ENCODE measurements at places on chromosomes 6 and 20.

GRCh38 chr6:134347885-134348805 lies 30.2 kb upstream of the SGK1 start:
- peak; percentile 85 for DNase-seq

GRCh38 chr20:19787366-19787765 lies 29.3 kb downstream of the RIN2 start:
- DNase-seq: no peak

DNA sequence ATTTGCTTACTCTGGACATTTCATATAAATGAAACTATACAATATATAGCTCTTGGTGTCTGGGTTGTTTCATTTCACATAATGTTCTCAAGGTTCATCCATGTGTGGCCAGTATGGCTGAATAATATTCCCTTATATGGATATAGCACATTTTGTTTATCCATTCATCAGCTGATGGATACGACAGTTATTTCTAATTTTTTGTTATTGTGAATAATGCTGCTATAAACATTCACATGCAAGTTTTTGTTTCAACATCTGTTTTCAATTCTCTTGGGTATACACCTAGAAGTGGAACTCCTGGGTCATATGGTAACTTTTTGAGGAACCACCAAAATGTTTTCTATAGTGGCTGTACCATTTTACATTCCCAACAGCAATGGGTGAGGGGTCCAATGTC lies 101.1 kb downstream of the CDK19 start:
- no peak for DNase-seq

DNA sequence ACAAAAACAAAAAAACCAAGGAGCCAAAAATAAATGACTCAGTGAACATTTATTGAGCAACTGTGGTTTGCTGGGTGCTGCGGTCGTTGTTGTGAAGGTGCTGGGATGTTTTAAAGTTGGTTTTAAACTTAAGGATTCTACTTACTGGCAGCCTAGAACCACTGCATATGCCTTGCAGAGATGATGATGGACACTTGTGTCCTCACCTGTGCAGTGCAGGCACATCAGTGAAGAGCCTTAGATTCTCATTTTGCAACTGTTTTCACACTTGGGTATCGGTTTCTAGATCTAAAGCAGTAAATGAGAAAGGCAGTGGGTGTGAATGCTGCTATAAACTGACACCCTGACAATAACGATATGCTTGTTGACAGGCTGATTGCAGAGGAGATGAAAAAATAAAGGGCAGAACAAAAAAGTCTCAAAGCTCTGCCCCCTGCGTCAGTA lies 68.8 kb downstream of the UTRN start:
- no peak for DNase-seq

DNA sequence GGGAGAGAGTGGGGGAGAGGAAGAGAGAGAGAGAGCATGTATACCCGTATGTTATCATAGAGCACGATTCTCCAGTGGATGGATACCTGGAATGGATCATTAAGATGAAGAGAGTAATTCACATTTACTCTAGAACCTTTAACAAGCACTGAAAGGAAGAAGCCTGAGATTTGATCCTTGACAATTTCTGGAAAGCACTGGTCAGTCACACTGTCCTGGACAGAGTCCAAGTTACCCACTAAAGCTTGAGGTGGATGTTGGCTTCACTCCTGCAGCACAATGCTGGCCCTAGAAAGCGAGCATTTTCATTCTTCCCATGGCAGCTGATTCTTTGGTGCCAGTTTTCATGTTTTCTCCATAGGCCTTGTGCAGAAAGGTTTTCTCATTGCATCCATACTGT lies 25.6 kb downstream of the NFYA start:
- no peak for DNase-seq

- peak; percentile 79 for DNase-seq
These were observed 19.6 kb downstream of the SOBP start for GRCh38 chr6:107509506-107509905.

GRCh38 chr6:150342126-150342525 lies 26.7 kb upstream of the IYD start:
- no peak for DNase-seq
